Thoracic aorta (tissue), 2 donors: ENCODE measurements at places on chromosomes 4 and X. TPM values are rescaled to one million over a fixed set of nuclear protein-coding genes. Genes with fewer than 3 reads are reported as not detected.

DNA sequence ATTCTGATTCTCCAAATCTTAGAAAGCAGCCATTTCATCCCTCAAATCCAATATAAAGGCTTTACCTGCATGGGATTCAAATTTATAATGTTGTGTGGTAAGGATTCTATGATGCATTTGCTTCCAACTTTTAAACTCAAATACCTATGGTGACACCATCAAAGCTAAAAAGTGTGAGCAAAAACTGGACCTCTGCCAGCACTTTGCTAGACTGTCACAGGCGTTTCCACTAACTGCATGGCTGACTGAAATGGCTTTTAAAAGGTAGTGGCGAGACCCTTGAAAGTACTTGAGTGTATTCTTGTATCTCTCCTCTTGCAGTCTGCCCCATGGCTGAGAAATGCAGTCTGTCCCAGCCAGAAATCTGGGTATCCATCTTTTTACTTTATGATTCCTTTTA, 169.4 kb downstream of the AMELX start:
- DNase-seq: no peak

- no peak for DNase-seq
Observed at GRCh38 chrX:107541244-107541643, 87.1 kb upstream of the PRPS1 start.

DNA sequence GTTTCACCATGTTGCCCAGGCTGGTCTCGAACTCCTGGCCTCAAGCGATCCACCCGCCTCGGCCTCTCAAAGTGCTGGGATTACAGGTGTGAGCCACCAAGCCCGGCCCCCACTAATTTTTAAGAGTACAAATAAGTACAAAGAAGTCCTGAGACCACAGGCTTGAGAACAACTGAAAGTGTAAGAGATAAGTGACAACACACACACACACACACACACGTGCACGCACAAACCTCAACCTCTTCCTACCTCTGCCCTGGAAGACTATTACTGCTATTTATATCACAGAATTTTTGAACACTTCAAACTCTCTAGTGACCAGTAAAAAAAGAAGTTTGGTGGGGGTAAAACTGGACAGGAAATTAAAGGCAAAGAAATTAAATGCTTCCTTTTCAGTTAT, 7.5 kb downstream of the KLHL15 start:
- DNase-seq: no peak

MID1 gene
- 37.7 TPM for total RNA-seq
